ENCODE measurements at places on chromosomes 5 and 9.

DNA sequence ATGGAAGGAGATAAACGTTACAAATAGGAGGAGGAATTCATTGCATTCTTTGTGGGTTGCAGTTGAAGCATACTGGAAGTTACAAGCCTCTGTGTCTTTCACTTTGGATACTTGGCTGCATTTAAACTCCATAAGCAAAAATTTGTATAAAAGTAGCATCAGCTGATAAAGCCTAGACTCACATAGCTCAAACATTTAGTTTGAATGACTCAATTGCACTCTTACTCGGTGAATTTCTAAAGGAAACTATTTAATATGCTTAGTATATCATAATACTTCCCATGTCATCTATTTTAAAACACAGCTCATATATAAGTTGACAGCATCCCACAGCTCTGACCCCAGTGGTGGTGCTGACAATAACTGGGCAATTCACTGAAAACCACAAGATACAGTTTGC, 596.6 kb upstream of the ZNF608 start:
- DNase-seq, result no peak

GRCh38 chr5:95669540-95669939, 13.3 kb downstream of the SPATA9 start:
- no peak for DNase-seq

GRCh38 chr9:34995670-34996060, 6.1 kb downstream of the DNAJB5 start:
- DNase-seq, result no peak

DNA sequence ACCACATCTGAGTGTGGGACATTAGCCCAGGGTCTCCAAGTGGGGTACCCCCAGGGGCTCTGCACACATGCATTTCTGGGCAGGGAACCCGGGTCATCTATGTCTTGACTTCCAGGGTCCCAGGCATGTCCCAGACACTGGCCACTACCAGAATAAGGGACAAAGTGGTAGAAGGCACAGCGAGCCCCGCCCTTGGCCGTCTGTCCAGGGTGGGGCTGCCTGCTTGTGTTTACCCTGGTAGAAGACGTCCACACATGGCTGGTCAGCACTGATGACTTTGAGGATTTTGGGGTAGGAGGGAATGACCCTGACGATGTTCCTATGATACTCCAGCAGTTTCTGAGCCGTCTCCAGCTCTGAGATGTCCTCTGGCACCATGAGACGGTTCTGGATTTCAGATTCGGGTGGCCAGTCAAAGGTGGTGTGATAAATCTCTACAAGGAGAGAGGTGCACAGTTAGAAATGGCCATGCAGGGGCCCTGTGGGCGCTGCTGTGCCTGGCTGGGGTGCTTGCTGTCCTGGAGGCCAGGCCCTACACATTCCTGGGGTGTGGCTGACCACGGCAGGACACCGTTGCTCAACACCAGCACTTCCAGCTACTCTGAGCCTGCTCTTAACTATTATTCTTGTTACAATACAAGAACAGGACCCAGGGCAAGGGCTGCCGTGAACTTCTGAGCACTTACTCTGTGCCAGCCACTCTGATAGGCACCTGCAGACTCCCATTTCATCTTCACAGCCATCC, 51.3 kb downstream of the AK8 start:
- DNase-seq, result no peak

GRCh38 chr5:157651623-157652376, 438 bp downstream of the SOX30 start:
- peak; percentile 75 for DNase-seq

DNA sequence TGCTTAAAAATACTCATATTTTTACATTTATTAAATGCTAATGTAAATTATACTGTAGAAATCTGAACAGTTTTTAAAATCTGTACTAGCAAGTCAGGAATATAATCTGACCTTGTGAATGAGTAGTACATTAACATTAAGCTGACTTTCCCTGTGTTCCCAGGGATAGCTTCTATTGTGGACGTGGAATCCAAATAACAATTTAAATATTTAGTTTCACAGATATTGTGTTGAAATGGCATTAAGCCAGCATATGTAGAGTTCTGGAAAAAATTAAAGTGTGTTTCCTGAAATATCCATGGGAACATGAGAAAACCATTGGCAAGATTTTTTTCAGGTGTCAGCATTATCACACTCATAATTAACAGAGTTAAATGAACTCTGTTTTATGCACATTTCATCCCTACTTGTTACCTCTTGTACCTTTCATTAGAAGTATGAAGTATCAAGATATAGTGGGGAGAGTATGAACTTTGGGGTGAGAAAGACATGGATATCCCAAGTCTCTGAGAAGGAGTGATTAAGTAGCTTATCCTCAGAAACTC, 5.7 kb downstream of the RABGAP1 start:
- no peak for DNase-seq

- DNase-seq, result no peak
Measured at GRCh38 chr5:5558638-5559527, 136.4 kb downstream of the ICE1 start.
